MCF 10A (cell line): ENCODE measurements at places on chromosomes 12 and 14. TPM values are rescaled to one million over a fixed set of nuclear protein-coding genes. Genes with fewer than 3 reads are reported as not detected.

The SELPLG gene
- 0.86 and 1.2 TPM in 2 replicates for total RNA-seq

GRCh38 chr12:15932971-15933370, 21.8 kb downstream of the DERA start:
- DNase-seq, result no peak

GRCh38 chr12:57008178-57008577, 1.8 kb upstream of the ZBTB39 start:
- peak; percentile 64 for DNase-seq

- DNase-seq, result no peak
These were observed 925 bp upstream of the MIPOL1 start for GRCh38 chr14:37196604-37197420.

DNA sequence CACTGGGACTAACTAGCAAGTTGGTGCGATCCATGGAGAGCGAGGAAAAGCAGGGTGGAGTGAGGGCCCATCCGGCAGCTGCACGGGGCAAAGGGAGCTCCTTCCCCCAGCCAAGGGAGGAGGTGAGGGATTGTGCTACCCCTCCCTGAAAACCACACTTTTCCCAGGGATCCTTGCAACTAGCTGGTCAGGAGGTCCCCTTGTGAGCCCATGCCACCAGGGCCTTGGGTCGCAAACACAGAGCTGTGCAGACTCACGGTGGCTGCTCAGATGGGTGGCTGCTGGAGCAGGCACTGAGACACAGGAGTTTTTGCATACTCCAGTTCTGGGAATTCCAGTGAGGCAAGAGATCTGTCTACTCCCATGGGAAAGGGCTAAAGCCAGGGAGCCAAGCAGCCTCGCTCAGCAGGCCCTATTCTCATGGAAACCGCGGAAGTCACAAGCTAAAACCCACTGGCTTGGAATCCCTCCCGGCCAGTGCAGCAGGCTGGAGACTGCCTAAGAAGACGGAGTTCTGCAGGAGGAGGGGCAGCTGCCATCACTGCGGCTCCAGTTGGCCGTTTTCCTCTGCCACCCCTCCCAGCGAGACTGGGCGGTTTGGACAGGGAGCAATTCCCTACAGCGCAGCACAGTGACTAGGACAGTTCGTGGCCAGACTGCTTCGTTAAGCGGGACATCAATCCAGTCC, 10.9 kb upstream of the ZNF705A start:
- DNase-seq, result no peak

- no peak for DNase-seq
These were observed 237.6 kb upstream of the AMIGO2 start for GRCh38 chr12:47317175-47317915.

- peak; percentile 28 for DNase-seq
These were observed 144.2 kb downstream of the KICS2 start for GRCh38 chr12:64077922-64078321.

The BEGAIN gene
- total RNA-seq, result 3.6 and 7.0 TPM in 2 replicates

- no peak for DNase-seq
These were observed 7.8 kb downstream of the NT5DC3 start for GRCh38 chr12:103833095-103833775.

The AP1G2 gene
- total RNA-seq, result 89.2 and 95.7 TPM in 2 replicates

DNA sequence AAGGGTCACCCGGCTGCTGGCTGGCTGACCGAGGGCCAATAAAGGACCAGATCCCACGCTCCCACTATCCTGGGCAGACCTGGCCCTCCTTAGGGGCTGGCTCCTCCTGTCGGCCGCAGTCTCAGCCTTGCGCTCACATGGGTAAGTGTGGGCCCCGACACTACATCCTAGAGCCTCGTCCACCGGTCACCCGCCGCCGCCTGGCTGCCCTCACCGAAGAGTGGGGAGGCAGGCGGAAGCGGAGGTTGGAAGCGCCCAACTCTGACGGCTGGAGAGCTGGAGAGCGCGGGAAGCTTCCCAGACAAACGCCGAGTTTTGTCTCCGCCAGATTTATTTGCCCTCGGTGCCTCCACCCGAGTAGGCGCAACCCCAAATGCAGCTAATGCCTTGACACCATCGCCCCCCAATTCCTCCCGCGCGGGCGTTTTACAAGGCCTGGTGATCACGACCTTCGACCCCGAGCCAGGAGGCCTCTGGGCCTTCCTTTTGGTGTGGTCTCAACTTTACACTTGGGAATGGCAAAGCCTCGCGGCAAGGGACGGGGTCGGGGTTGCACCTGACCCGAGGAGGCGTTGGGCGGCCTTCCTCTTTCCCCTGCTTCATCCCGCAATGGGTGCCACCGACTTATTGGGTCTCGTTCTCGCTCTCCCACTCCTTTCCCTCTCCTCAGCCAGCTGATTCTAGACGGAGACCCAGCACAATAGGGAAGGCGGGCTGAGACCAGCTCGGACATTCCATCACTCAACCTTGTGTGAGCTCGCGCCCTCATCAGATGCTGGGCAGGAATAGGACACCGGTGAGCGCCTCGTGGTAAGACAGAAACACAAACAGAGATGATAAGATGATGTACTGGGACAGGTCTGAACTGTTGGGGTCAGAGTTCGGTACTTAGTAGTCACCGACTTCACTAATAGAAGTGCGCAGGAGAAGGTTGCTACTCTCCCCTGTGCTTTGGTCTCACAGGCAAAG, 78.3 kb upstream of the ANO4 start:
- DNase-seq, result no peak

DNA sequence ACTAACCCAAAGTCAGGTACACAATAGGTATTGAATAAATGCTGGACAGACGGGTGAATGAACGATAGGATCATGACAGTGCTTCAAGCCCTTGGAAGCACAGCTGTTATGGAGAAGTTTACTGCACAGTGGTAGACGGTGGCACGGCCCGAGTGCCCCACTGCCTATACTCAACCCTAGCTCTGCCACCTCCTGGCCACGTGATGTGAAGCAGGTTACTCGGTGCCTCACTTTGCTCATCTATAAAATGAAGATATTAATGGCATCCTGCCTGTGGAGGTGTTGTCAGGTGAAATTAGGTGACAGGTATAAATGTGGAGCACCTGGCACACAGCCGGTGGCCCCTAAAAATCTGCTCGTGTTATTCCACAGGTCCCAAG, 5.8 kb downstream of the ASB2 start:
- peak; percentile 61 for DNase-seq

- DNase-seq, result no peak
These were observed 53.6 kb downstream of the C12orf42 start for GRCh38 chr12:103442182-103442555.

The SLC4A8 gene
- total RNA-seq, result 0.56 and 1.1 TPM in 2 replicates

DNA sequence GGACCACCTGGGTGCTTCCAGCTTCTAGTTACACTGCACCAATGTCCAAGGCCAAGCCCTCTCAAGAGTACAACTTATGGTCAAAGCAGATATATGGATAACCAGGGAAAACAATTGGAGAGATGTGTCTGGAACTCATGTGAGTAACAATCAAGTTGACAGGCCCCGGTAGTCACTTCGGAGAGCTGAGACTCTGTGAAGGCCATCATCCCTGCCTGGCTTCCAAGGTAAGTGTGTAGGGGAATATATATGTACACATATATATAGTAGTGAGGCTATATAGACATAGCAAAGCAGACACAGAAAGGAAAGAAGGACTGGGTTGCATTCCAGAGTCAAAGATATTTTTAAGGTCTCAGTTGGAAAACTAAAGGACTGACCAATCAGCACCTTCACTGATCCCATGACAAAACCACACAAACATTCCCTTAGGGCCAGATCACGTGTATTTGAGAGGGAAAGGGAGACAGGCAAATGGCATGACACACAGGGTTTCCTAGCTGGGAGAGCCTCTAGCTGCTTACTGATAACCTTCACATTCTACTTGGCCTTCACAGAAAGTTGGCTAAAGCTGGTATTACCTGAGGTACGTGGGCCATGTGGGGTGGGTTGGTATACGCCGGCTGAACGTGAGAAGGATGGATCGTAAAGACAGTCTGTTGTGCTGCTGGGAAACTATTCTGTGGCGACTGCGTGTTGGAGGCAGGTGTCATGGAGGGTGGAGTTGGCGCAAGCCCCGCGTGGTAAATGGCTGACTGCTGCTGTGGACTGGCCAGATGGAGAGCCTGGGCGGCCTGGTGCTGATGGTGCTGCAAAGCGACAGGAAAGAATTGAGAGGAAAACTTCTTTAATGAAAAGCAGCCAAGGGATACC, 50.0 kb downstream of the SH2B3 start:
- DNase-seq, result no peak

GRCh38 chr14:84017495-84017894, 1512.4 kb upstream of the FLRT2 start:
- DNase-seq, result no peak

GRCh38 chr14:104400355-104400754, 179.2 kb upstream of the C14orf180 start:
- no peak for DNase-seq

DNA sequence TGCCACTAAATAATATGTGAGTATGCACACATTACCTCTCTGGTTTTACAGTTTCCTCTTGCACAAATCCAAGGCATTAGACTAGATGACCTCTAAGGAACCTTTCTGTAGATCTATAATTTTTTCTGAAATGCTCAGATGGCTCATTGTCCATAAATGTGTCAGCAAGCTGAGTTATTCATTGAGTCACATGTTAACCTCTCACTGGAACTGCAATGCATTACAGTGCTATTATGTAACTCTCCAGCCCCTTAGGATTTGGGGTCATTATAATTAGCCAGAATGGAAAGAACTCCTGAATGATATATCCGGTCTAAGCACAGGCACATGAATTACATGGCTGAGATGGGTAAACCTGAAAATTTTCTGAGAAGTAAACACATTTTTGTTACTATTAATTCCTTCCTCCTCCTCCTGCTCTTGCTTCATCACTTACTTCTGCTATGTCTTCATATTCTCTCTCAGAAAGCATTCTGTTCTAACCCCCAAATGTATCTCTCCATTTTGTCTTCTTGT, 20.3 kb upstream of the DRAM1 start:
- peak; percentile 37 for DNase-seq

- no peak for DNase-seq
These were observed 2.6 kb downstream of the PPP2R5C start for GRCh38 chr14:101763941-101764709.

The AP4S1 gene
- total RNA-seq, result 13.4 TPM in 2 replicates

- no peak for DNase-seq
These were observed 14.9 kb upstream of the CCER1 start for GRCh38 chr12:90969851-90970250.

GRCh38 chr12:127149226-127149964, 1117.6 kb upstream of the TMEM132C start:
- no peak for DNase-seq

DNA sequence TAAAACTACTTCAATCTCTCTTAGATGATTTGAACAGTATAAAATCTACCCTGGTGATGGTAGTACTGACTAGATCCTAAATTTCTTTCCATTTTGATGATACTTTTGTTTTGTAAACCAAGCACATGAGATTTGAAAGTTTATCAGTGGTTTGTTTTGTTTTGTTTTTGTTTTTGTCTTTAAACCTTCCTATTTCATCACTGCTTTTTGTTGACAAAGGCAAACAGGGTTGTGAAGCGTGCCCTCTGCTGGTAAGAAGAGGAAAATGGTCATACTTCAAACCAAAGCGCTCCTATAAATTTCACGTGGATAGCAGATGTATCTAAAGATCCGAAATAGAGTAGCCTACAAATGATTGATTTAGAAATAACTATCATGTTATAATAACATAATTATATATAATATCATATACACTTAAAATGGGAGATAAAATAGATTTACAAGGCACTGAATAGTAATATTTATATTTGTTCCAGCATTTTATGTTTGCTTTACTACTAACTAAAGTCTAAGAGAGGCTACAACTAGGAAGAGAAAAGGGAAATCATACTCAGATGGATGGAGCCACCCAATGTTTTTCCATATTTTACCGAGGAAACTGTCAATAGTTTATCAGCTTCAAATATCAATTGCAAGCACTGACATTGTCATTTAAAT, 254.0 kb upstream of the USP15 start:
- DNase-seq, result peak; percentile 63

- DNase-seq, result no peak
These were observed 544.2 kb downstream of the FOXG1 start for GRCh38 chr14:29310757-29311156.

DNA sequence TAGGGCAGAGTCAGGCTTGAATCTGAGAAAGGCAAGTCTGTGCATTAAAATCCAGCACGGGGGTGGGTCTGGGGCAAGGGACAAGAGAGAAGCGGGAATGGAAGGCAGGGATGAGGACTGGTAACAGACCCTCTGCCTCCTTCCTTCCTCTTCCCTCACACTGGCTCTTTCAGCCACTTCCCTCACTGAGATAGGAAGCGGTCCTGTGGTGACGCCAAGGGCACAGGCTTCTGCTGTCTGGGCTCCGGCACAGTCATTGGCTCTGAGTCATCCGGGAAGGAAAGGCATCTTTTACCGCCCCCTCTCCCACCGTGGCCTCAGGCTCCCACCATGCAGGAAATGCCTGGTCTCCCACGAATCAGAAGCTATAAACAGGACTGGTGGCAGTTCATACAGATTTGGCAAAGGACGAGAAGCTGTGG, 70.2 kb downstream of the ETV6 start:
- DNase-seq, result peak; percentile 77
